ENCODE measurements at places on chromosomes 4 and X.

- DNase-seq = no peak
Observed at GRCh38 chr4:42420140-42420539, 22.9 kb downstream of the SHISA3 start.

GRCh38 chrX:133151336-133151735 is 54.4 kb upstream of the USP26 start:
- DNase-seq = no peak

DNA sequence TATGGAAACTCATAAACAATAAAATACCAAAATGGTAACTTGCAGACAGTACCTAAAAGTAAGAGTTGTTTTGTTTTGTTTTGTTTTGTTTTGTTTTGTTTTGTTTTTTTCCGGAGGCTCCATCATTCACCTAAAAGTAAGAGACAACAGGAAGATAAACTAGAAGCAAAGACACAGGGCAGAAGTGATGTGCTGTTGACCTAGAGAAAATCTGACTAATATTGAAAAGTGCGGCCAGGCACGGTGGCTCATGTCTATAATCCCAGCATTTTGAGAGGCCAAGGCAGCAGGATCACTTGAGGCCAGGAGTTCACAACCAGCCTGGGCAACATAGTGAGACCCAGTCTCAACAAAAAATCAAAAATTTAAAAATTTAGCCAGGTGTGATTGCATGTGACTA is 5.6 kb upstream of the CENPC start:
- no peak for DNase-seq

GRCh38 chrX:128754130-128754529 is 701.9 kb upstream of the ACTRT1 start:
- no peak for DNase-seq

DNA sequence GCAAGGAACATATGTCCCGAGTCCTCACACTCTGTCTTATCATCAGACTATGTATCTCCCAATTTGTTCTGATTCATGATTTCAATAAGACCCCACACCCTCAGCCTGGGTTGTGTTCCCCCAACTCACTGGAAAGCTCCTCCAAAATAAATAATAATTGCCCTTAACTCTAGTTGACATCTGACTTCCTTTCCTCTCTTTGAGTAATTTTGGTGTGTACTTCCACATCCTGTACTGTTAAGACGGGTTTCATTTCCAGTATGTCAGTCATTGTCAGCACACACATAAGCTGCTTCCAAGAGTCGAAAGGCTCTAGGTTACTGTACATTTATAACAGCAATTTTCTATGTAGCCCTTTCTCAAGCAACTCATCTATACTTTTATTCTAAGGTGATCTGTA is 52.2 kb upstream of the C1QTNF7 start:
- no peak for DNase-seq

DNA sequence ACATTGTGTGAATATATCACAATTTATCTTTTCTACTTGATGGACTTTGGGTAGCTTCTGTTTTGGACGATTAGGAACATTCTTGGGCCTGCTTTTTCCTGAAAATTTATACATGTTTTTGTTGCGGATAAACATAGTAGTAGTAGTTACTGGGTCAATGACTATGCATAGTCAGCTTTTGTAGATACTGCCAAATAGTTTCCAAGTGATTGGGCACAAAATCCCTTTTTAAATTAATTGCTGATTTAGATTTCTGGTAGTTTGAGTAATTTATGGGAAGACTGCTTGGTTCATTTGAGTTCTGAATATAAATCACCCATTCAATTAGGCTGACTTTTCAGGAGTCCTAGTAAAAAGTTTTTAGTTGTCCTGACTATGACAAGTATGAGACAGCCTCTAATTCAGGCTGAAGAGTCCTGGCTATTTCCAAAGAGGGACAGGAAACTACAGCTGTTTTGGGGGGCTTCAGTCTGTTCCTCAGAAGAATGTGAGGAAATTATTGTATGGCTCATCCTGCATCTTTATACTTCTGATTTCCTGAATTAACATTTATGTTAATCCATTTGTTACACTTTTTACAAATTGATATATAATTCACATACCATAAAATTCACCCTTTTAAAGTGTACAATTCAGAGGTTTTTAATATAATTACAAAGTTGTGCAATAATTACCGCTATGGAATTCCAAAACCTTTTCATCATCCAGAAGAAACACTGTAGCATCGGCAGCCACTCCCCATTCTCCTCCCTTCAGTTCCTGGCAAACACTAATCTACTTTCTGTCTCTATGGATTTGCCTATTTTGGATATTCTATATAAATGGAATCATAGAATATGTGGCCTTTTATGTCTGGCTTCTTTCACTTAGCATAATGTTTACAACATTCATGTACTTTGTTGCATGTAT is 14.2 kb downstream of the LRP2BP start:
- no peak for DNase-seq

DNA sequence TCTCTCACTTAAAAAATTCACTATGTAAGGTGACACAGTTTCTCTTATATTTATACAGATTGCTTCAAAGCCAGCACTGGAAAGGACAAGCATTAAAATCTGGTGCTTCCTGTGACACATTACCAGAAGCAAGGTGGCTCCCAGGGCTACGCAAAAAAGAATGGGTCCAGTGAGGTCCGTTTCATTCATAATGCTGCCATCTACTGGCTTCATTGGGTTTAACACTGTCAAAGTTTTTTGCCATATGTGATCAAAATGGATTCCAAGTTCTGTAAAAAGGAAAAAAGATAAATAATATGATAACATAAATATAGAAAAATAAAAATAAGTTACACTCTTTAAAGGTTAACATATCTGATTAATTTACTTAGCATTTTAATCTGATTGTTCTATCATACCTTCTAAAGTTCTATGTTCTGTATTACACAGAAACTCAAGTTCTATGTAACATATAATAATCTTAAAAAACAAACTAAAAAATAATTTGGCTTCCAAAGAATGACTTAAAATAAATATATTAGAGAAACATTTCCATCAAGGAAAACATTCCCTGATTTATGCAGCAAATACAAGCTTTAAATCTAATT is 22.1 kb downstream of the YIPF7 start:
- peak; percentile 2 for DNase-seq

GRCh38 chrX:99939883-99940232 is 470.2 kb downstream of the PCDH19 start:
- no peak for DNase-seq

GRCh38 chr4:75016472-75016871 is 83.6 kb downstream of the PARM1 start:
- no peak for DNase-seq

DNA sequence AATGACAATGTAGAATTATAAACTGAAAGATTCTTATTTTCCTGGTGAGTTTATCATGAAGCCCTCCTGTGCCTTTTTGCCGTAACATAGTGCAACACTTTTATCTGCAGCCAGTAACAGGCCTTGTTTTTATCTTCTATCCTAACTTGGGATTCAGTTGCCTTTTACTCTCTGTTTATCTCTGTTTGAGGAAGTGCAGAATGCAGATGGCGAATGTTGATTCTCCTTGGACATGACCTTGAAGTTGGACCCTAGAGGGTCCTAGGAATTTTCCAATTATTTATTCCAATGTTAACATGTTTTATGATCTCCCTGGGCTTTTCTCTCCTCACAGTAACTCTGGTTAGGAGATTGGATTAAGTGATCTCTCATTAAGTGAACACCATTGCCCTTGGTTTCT is 165.0 kb downstream of the FMR1NB start:
- no peak for DNase-seq

DNA sequence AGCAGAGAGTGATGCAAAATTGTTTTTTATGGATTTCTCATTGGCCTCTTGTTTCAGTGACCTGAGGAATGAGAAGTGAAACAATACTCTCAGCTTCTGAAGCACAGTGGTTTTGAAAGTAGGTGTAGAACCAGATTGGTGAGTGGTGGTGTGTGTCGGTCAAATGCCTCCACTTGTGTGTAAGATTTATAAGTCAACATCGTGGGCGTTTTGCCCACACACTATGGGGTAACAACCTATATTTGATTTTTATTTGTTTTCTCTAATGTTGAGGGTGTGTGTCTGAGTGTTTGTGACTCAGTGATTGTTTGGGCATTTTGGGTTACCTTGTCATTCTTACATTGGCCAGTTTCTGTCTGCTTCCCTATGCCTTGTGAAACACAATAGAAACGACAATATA is 23.3 kb downstream of the ADGRL3 start:
- DNase-seq = no peak

- no peak for DNase-seq
Observed at GRCh38 chr4:20217951-20218350, 33.8 kb upstream of the SLIT2 start.
